ENCODE measurements at places on chromosomes 13 and 19.

DNA sequence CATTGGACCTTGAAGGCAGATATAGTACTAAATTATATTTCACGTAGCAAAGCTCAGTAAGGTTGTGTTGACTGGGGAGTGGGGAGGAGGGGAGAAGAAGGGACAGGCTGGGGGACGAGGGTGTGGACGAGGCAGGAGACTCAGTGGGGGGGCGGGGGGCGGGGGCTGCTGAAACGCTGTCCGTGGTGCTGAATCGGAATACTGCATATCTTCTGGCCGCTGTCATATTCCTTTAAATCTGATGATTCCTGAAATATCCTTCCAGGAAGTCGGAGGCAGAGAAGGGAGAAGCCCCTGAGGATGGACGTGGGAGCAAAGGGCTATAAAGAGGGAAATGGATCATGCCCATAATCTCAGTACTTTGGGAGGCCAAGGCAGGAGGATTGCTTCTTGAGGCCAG, 34.7 kb upstream of the CASP14 start:
- no peak for DNase-seq

DNA sequence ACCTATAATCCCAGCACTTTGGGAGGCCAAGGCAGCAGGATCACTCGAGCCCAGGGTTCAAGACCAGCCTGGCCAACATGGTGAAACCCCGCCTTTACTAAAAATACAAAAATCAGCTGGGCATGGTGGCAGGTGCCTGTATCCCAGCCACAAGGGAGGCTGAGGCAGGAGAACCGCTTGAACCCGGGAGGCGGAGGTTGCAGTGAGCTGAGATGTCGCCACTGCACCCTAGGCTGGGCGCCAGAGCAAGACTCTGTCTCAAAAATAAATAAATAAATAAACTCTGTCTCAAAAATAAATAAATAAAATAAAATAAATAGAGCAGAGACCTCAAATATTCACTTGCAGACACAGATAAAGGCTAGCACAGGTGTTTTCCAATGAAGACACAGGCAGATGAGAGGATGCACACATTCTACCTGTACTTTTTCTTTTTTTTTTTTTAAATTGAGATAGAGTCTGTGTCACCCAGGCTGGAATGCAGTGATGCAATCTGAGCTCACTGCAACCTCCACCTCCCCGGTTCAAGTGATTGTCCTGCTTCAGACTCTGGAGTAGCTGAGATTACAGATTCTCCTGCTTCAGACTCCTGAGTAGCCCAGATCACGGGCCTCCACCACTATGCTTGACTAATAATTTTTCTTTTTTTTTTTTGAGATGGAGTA, 2.7 kb upstream of the RPS16 start:
- DNase-seq = no peak

DNA sequence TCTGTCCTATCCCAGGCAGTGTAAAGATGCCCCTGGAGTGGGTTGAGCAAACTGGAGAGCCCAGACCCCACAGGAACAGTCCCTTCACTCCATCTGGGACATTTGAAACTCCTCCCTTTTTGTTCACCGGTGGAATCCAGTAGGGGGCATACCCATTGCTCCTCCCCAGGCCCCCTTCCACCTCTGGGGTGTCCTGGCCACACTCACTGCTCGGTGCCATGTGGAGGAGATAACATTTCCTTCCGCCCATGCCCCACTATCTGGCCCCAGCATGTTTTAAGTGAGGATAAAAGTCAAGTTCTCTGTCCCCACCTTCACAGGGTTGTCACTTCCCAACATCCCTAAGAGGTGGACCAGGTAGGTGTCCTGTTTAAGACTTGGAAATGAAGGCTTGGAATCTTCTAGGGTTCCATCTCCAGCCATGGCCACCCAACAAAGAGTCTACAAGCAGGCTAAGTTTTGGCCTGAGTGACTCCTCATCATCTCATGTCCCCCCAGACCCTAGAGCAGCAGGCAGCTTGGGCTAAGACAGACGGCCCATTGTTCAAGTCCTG, 9.3 kb downstream of the ZNF526 start:
- no peak for DNase-seq

- no peak for DNase-seq
Observed at GRCh38 chr19:58212336-58213074, 16.2 kb upstream of the ZNF544 start.

Data from caudate nucleus (tissue), 63 donors.